ENCODE measurements at places on chromosomes 5 and 9. TPM values are rescaled to one million over a fixed set of nuclear protein-coding genes. Genes with fewer than 3 reads are reported as not detected.

DNA sequence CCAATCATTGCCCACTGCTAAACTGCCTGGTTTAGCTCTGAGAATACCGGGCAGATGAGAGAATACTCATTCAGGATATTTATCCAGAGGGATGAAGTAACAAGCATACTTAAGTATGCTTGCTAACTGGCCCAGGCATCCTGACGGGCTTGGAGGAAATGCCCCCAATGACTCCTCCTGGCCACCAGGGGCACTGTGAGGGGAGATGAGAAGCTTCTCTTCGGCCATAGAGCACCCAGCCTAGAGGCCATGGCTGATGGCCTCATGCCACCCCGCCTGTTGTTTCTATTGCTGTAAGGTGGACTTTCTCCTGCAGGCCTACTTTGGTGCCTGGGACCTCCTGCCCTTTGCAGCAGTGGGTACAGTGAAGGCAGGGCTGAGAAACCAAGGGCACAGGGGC lies 134.5 kb upstream of the FSTL4 start:
- no peak overlapping the region for H3K27ac ChIP-seq
- H3K4me1 ChIP-seq = peaks cover 2% of the 10 kb centered on the region
- no peaks in the 10 kb centered on the region for H3K36me3 ChIP-seq
- no peak for DNase-seq
- no peaks in the 10 kb centered on the region for H3K27me3 ChIP-seq

- no peaks in the 10 kb centered on the region for H3K36me3 ChIP-seq
- no peaks in the 10 kb centered on the region for H3K27me3 ChIP-seq
- peaks cover 12% of the 10 kb centered on the region for H3K4me1 ChIP-seq
- H3K4me3 ChIP-seq = no peak overlapping the region
- no peak overlapping the region for H3K27ac ChIP-seq
- no peak for DNase-seq
These were observed 16.9 kb downstream of the ANKRD33B start for GRCh38 chr5:10580531-10581423.

DNA sequence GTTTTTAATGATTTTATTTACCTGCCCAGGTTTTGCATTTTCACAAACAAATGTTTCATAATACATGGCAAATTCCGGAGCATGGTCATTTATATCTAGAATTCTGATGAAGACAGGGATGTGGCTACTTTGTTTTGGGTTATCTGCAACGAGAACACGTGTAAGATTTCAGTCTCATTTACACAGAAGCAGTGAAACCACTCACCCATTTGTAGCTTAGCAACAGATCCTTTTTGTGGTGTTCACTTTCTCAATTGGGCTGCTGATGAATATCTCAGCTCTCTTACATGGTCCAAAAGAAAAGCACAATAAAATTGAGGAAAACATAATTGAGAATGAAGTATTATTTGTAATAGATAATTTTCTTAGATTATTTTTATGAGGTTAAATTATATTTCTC lies 148.6 kb downstream of the CDH9 start:
- H3K27ac ChIP-seq = no peak overlapping the region
- H3K4me1 ChIP-seq = no peaks in the 10 kb centered on the region
- no peaks in the 10 kb centered on the region for H3K27me3 ChIP-seq
- no peak overlapping the region for H3K4me3 ChIP-seq

DNA sequence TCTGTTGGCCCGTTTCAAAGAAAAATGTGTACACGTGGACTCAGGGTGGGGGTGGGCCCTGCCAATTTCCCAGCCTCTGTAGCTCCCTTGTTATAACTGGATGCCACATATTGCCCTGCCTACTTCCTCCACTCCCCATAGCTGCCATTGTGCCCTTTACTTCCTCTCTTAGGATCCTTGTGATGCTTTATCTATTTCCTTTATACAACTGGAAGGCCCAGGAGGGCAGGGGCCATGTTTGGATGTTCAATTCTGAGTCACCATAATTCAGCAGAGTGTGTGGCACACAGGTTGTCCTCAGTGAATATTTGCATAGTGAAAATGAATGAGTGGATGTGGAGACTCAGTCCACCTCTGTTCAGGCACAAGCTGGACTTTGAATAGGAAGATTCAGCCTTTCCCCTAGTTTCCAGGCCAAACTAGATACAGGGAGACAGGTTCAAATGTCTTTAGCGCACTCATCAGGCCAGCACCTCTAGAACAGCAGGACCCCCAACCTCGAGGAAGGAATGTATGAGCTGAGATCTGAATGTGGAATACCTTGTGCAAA lies 10.6 kb upstream of the FEM1C start:
- no peak overlapping the region for H3K4me3 ChIP-seq
- H3K36me3 ChIP-seq = no peaks in the 10 kb centered on the region
- DNase-seq = no peak
- peaks cover 8% of the 10 kb centered on the region for H3K4me1 ChIP-seq

The NUDCD2 gene
- 15.8 TPM for total RNA-seq

The GABBR2 gene
- total RNA-seq = 0.40 TPM

GRCh38 chr9:19457693-19458009 lies 48.8 kb downstream of the ACER2 start:
- H3K4me1 ChIP-seq = peaks cover 9% of the 10 kb centered on the region
- DNase-seq = no peak
- no peak overlapping the region for H3K4me3 ChIP-seq
- H3K36me3 ChIP-seq = no peaks in the 10 kb centered on the region
- H3K27ac ChIP-seq = no peak overlapping the region

DNA sequence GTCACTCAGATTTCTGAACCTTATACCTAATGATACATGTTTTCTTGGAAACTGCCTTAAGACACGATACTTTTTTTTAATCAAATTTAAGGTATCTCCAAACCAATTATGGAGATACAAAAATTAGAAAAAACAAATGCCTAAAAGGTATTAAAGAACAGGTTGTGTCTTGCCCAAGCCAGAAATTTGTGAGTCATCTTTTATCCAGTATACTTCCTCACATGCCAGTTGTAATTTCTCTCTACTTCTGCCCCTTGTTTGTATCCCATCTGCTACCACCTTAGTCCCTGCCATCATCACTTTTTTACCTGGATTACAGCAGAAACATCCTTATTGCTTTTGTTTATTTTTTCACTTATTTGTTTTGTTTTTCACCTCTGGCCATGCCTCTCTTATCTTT lies 571.2 kb upstream of the DAB2 start:
- H3K4me3 ChIP-seq = no peak overlapping the region
- no peaks in the 10 kb centered on the region for H3K27me3 ChIP-seq
- H3K4me1 ChIP-seq = no peaks in the 10 kb centered on the region
- no peak overlapping the region for H3K27ac ChIP-seq
- no peak for DNase-seq
- H3K36me3 ChIP-seq = no peaks in the 10 kb centered on the region

DNA sequence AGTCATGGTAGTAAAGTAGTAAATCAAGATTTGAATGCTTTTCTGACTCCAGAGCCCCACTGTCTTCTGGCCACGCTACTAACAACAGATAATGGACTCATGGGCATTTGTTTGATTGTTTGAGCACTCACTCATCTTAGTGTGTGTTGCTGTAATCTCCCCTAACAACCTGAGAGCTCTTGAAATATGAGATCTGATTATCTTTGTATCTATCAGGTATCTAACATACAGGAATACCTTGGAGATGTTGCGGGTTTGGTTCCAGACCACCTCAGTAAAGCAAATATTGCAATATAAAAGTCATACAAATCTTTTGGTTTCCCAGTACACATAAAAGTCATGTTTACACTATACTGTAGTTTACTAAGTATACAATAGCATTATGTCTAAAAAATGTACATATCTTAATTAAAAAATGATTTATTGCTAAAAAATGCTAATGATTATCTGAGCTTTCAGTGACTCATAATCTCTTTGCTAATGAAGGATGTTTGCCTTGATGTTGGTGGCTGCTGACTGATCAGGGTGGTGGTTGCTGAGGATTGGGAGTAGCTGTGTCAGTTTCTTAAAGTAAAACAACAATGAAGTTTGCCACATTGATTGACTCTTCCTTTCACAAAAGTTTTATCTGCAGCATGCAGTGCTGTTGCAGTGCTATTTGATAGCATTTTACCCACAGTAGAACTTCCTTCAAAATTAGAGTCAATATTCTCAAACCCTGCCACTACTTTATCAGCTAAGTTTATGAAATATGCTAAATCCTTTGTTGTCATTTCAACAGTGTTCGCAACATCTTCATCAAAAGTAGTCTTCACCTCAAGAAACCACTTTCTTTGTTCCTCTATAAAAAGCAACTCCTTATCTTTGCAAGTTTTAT lies 92.2 kb downstream of the ZNF462 start:
- no peak overlapping the region for H3K4me3 ChIP-seq
- H3K27me3 ChIP-seq = no peaks in the 10 kb centered on the region
- peaks cover 3% of the 10 kb centered on the region for H3K36me3 ChIP-seq
- no peak for DNase-seq
- no peak overlapping the region for H3K27ac ChIP-seq

The PRSS3 gene
- 1.3 TPM for total RNA-seq

The CCNI2 gene
- total RNA-seq = 0.74 TPM

DNA sequence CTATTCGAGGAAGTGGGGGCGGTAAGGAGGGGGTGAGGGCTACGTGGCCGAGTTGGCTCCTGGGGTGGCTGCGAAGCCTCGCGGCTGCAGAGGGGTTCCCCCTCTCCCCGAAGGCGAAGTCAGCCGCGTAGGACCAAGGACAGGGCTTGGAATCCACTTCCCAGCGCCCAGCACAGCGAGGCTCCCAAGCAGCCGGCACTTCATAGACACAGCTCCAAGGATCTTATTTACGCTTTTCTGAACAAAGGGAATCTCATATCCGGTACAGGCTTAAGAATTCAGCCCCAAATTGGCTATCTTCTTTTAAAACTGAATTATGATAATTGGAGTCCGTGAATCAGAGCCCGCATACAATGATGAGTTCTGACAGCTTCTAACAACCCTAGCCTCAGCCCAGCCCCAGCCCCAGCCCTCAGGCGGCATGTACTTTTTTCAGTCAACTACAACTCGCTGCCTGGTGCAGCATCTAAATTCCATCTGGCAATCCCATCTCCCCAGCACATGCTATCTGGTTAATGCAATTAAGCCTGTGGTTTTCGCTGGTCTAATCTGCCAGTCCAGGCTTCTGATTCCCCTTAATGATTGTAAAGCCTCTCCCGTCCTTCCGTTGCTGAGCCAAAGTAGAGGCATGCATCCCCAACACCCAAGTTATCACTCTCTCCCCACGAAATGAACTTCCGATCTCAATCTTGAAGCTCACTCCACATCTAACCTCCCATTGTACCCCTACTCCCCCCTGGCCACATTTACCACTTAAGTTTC lies 1.0 kb downstream of the ELAVL2 start:
- H3K4me1 ChIP-seq = peaks cover 11% of the 10 kb centered on the region
- H3K27ac ChIP-seq = no peak overlapping the region
- no peaks in the 10 kb centered on the region for H3K36me3 ChIP-seq

The JMY gene
- total RNA-seq = 7.0 TPM

The REEP2 gene
- total RNA-seq = 0.98 TPM

DNA sequence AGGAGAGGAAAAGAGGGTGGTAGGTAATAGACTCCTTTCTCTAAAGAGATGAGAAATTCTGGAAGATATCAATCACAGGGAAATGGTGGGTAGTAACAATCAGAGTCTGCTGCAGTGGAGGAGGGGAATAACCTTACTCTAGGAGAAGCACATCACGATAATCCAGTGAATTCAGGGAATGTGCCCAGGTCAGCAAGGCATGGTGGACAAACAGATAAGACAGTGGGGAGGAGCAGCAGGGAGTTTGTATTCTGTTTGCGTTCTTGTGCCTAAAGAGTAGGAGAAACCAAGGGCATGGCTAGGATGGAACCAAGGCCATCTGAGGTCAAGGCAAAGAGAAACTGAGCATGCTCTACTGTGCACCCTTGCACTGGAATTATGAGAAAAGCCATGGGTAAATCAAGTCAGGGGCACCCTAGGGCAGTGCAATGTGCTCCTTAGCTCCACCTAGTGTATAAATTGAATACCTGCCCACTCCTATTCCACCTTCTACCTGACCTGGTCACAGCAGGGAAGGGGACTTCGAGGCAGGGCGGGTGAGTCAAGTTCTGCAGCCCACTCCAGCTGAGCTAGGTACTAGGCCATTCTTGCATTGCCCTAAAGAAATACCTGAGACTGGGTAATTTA lies 31.6 kb downstream of the RETREG1 start:
- no peak overlapping the region for H3K27ac ChIP-seq
- no peaks in the 10 kb centered on the region for H3K36me3 ChIP-seq
- no peaks in the 10 kb centered on the region for H3K4me1 ChIP-seq
- DNase-seq = no peak
- H3K4me3 ChIP-seq = no peak overlapping the region

GRCh38 chr9:17816431-17817027 lies 237.7 kb downstream of the SH3GL2 start:
- no peaks in the 10 kb centered on the region for H3K27me3 ChIP-seq
- no peaks in the 10 kb centered on the region for H3K36me3 ChIP-seq
- H3K4me3 ChIP-seq = no peak overlapping the region
- no peak for DNase-seq
- H3K27ac ChIP-seq = no peak overlapping the region

DNA sequence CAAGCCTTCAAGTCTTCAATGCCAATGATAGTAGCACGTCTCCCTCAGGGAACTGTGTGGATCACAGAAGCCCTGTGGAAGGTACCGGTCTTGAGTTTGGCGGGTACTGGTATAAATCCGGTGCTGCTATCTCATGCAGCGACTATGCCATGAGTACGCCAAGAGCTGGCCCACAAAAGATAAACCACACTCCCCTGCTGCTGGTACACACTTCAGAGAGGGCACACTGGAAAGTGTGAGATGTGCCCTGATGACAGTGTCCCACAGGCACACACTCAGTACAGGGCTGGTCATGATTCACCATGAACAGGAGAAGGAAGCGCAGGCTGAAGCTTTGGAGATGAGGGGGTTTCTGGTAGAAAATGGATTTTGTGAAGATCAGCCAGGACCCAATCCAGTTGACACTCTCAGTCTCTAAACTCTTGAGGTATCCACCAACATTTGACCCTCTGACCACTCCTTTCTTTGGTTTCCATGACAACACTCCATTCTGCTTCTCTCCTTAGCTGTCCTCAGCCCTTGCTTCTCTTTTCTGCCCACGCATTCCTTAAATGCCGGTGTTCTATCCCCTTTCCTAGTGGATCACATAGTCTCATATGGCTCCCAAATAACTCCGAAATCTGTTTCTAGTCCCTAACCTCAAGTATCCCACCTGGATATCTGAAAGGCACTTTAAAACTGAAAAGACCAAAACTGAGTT lies 5.1 kb downstream of the AMACR start:
- H3K36me3 ChIP-seq = peaks cover 21% of the 10 kb centered on the region
- H3K27me3 ChIP-seq = no peaks in the 10 kb centered on the region
- no peak overlapping the region for H3K27ac ChIP-seq
- H3K4me3 ChIP-seq = no peak overlapping the region
- peaks cover 30% of the 10 kb centered on the region for H3K4me1 ChIP-seq

GRCh38 chr5:176532795-176533194 lies 4.4 kb downstream of the RNF44 start:
- H3K4me3 ChIP-seq = no peak overlapping the region
- no peaks in the 10 kb centered on the region for H3K27me3 ChIP-seq
- H3K4me1 ChIP-seq = peaks cover 19% of the 10 kb centered on the region
- H3K27ac ChIP-seq = no peak overlapping the region
- H3K36me3 ChIP-seq = peaks cover 39% of the 10 kb centered on the region
- no peak for DNase-seq

The SCGB3A2 gene
- 305 TPM for total RNA-seq

The ARSI gene
- 5.7 TPM for total RNA-seq
